Chondrocyte (in vitro differentiated cells): ENCODE measurements at places on chromosomes 5 and 9. TPM values are rescaled to one million over a fixed set of nuclear protein-coding genes. Genes with fewer than 3 reads are reported as not detected.

ST8SIA4 gene
- 0.42 TPM in 1 of 3 replicates, not detected in the others for total RNA-seq

GABRA1 gene
- total RNA-seq = not detected in 3 replicates

GLIPR2 gene
- total RNA-seq = 101 to 110 TPM (median 102 TPM) in 3 replicates

PTGES gene
- 0.95 to 3.3 TPM (median 1.3 TPM) in 3 replicates for total RNA-seq

ERCC8 gene
- 8.6 to 14.8 TPM (median 11.1 TPM) in 3 replicates for total RNA-seq

TMEM203 gene
- 34.9 to 36.8 TPM (median 36.7 TPM) in 3 replicates for total RNA-seq

RXRA gene
- 27.3 to 28.2 TPM (median 27.9 TPM) in 3 replicates for total RNA-seq

FABP6 gene
- total RNA-seq = not detected in 3 replicates

SLIT3 gene
- 65.8 to 119 TPM (median 116 TPM) in 3 replicates for total RNA-seq

CYLC2 gene
- total RNA-seq = not detected in 3 replicates
